ENCODE measurements at places on chromosomes 1 and 21. TPM values are rescaled to one million over a fixed set of nuclear protein-coding genes. Genes with fewer than 3 reads are reported as not detected.

Gene HES2
- 1.9 TPM for total RNA-seq

Gene SPRR5
- total RNA-seq = not detected

Gene SHE
- 1.1 TPM for total RNA-seq

Gene GBP6
- total RNA-seq = not detected

Gene RIIAD1
- not detected for total RNA-seq

Gene GPN2
- total RNA-seq = 31.7 TPM

Gene NMNAT2
- total RNA-seq = 8.8 TPM

Gene IL10
- total RNA-seq = not detected

Gene PLA2G2C
- not detected for total RNA-seq

Gene NPR1
- 13.2 TPM for total RNA-seq

Gene XCL1
- 0.53 TPM for total RNA-seq

Gene PTPN7
- 0.98 TPM for total RNA-seq

Gene A3GALT2
- total RNA-seq = not detected

Gene DRAXIN
- total RNA-seq = 13.4 TPM

Gene CA14
- 35.3 TPM for total RNA-seq

Gene ADAMTS5
- total RNA-seq = 0.64 TPM

Gene MRPS21
- 100 TPM for total RNA-seq

Gene PLPPR4
- total RNA-seq = 1.1 TPM

Gene PBX1
- total RNA-seq = 102 TPM

Gene SPRR3
- not detected for total RNA-seq

Gene PEAR1
- 0.89 TPM for total RNA-seq

Gene CLK2
- total RNA-seq = 68.2 TPM

Gene PRAMEF25
- total RNA-seq = not detected

Gene EFNA3
- 12.5 TPM for total RNA-seq

Gene TAF1A
- total RNA-seq = 12.9 TPM

Gene TRIM46
- 21.4 TPM for total RNA-seq

Gene KCNE2
- 0.44 TPM for total RNA-seq

Gene LRRC71
- 0.30 TPM for total RNA-seq

Gene NEGR1
- total RNA-seq = 2.9 TPM

Gene FOXD2
- 0.05 TPM for total RNA-seq

Gene ARPC5
- 60.9 TPM for total RNA-seq

Gene ANGEL2
- 41.7 TPM for total RNA-seq

Gene GFI1
- total RNA-seq = 0.35 TPM

Gene CAP1
- total RNA-seq = 258 TPM

Gene FCRLA
- total RNA-seq = 0.15 TPM

Gene GJC2
- 0.72 TPM for total RNA-seq

Gene CYP4A11
- 0.53 TPM for total RNA-seq

Gene ARID4B
- 32.8 TPM for total RNA-seq

Gene COA7
- 43.7 TPM for total RNA-seq

Gene TLCD4
- total RNA-seq = 3.5 TPM

Gene FCRL1
- not detected for total RNA-seq

Gene B3GALNT2
- total RNA-seq = 41.7 TPM

Gene INSRR
- total RNA-seq = not detected

Gene CTSK
- total RNA-seq = 9.4 TPM

Gene HP1BP3
- total RNA-seq = 140 TPM

Gene LRRC8C
- total RNA-seq = 2.1 TPM

Gene CATSPER4
- total RNA-seq = 0.35 TPM

Gene RUNX1
- 2.2 TPM for total RNA-seq

Gene CASQ2
- total RNA-seq = 0.09 TPM

Gene ABCA4
- total RNA-seq = 0.16 TPM

Gene ATP8B2
- total RNA-seq = 38.8 TPM

Gene SH3BP5L
- total RNA-seq = 28.3 TPM

Gene VWA5B1
- 1.4 TPM for total RNA-seq

Gene TMEM9
- 97.5 TPM for total RNA-seq

Gene TGFBR3
- 3.7 TPM for total RNA-seq

Gene HTR1D
- total RNA-seq = 7.9 TPM

Gene IKBKE
- 8.0 TPM for total RNA-seq

Data from WTC11 (cell line).